NCI-H2107 (cell line): ENCODE measurements at places on chromosomes 3 and 15.
A peak's percentile ranks its signal among the peaks of the same experiment; 100 is the strongest.

DNA sequence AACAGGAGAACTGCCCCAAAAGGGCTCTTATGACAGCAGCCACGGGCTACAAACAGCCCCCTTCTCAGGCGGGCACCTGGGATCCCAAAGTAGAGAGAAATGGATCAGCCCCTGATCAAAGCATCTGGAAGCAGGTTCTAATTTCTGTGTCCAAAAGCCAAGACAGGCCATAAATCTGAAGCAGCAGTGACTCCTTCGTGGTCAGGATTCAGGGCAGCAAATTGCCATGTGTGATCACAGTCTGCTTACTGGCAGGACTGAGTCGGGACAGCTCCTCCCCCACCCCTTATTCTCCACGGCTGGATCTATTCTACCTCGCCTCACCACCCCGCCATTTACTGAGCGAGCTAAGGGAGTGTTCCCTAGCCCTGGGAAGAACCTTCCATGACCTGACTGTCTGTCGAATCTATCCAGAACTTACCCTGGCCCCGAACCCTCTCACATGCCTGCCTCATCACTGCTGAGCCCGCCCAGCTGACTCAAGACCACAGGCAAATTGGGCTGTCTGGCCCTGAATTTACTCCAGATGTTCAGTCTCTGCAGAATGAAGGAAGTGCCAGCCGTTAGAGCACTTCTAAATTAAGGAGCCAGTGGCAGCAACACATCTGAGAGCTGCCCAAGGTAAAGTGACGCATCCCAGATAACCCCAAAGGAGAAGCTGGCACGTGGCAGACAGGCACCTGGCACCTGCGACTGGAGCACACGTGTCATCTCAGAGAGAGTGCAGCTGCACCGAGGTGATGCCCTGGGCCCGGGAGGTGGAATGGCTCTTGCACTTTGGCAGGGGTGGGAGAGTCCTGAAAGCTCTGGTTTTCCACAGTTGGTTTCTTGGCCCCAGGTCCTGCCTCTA, 1.3 kb downstream of the LRRC15 start:
- no peak for DNase-seq

DNA sequence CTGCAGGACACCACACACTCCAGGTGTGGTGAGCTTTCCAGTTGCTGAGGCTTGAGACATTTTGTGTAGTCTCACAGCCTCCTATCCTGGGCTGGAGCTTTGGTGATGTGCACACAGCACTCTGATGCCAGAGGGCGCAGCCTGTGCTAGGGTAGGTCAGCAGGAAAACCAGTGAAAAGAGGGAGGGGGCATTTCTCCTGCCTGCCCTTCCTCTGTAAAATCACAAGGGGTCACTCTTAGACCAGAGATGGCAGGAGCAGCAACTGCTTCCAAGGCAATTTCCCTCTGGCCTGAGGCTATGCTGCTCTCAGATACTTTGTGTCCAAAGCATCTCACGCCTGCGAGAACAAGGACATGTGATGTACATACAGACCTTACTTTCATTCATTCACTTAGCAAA, 16.5 kb upstream of the MUSTN1 start:
- DNase-seq: no peak

DNA sequence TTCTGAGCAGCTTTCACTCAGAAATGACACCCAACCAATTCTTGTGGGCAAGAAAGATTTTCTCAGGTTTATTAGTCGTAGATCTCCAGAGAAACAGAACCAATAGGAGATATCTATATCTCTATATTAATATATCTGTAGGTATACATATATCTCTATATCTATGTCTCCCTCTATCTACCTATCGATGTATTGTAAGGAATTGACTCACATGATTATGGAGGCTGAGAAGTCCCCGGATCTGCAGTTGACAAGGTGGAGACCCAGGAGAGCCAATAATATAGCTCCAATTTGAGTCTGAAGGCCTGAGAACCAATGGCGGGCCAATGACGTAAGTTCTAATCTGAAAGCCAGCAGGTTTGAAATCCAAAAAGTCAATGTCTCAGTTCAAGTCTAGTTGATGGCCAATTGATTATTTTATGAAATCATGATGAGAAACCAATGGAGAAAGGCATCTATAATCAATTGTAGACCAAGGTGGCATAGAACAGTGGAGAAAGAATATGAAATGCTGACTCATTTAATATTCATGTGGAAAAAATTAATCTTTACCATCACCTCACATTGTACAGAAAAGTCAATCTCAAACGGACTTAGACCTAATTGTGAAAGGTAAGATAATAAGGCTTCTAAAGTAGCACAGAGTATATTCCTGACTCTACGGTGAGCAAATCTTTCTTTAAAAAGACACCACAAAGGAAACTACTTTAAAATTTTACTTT, 65.6 kb upstream of the CHRNA7 start:
- DNase-seq: no peak

- DNase-seq: no peak
Measured at GRCh38 chr3:194990454-194991337, 280.3 kb downstream of the XXYLT1 start.

DNA sequence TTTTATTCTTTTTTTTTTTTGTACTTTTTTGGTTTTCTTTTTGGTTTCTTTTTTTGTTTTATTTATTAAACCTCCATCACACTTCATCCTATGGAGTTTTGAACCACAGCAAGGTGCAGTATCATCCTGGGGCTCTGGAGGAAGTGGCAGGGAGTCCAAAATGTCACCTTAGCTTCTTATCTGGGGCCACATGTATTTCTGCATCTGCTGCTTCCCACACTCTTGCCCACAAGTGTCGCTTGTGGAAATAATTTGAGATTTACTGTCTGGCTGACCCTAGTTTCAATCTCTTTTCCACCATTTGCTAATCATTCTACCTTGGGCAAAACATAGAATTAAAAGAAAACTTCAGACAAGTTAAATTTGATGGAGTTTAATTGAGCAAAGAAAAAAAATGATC, 6.4 kb downstream of the OPA1 start:
- DNase-seq: no peak

- no peak for DNase-seq
Measured at GRCh38 chr3:124256156-124256555, 264.2 kb upstream of the ROPN1 start.

- DNase-seq: no peak
Measured at GRCh38 chr3:172099495-172099808, 60.1 kb downstream of the FNDC3B start.

DNA sequence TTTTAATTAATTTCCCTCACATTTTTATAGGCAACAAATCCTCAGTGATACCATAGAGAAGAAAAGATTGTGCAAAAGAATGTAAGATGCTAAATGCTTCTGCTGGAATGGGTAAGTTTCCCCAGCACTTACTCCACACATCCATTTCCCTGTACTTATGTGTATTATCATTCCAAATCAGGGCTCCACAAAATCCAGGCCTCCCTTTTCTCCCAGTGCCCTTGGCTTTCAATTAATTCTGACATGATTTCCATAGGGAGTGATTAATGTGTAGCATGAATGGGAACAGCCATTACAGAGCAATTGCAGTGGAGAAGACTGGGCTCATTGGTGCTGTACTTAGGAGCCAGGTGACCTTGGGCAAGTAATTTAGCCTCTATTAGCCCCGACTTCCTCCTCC, 41.3 kb upstream of the UBE2E1 start:
- no peak for DNase-seq

GRCh38 chr3:62703451-62704167, 171.6 kb downstream of the CADPS start:
- no peak for DNase-seq

- DNase-seq: no peak
Measured at GRCh38 chr15:87556886-87557285, 699.7 kb downstream of the NTRK3 start.

DNA sequence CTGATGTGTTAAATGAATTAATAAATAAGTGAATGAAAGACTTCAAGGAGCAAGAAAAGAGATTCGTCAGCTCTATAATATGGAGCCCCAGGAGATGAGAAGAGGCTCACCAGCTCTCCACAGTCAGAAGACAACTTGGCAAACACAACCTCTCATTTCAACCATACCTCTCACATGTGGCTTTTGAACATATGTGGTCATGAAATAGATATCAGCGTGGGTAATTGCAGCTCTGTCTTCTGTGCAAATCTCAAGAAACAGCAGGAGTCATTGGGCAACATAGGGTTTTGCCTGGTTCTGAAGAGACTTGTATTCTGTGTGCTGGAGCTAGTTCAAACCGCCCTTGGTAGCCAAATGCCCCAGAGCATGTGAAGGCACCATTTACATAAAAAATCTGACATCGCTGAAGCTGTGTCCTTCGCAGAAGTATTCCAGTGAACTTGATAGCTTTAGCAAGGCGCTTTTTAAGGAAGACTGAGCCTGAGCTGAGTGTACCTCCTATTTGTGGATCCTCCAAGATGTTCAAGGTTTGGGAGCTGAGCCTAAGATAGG, 8.4 kb downstream of the CX3CR1 start:
- no peak for DNase-seq

DNA sequence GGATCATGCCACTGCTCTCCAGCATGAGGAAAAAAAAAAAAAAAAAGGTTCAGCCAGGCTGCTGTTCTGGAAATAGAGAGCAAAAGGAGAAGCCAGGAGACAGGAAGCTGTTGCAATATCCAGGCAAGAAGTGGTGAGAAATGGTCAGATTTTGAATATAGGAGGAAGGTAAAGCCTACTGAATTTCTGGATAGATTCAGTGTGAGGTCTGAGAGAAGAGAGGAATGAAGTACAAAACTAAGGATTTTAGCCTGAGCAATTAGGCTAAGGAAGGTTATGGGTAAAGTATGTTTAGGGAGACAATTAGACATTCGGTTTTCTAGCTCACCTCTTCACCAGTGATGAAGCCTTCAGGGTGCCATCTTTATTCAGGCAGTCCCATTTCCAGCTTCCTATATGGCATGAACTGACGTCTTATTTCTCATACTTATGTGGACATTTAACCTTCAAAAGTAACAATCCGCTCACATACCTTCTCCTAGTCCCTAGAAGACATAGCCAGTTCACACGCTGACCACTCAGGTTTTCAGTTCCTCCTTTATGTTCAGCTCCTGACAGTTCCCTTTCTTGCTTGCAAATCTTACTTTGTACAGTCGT, 57.2 kb downstream of the KIF9 start:
- DNase-seq: no peak

- DNase-seq: no peak
Measured at GRCh38 chr3:170079536-170080165, 41.9 kb downstream of the GPR160 start.

GRCh38 chr15:68617001-68617400, 38.2 kb downstream of the CORO2B start:
- no peak for DNase-seq

DNA sequence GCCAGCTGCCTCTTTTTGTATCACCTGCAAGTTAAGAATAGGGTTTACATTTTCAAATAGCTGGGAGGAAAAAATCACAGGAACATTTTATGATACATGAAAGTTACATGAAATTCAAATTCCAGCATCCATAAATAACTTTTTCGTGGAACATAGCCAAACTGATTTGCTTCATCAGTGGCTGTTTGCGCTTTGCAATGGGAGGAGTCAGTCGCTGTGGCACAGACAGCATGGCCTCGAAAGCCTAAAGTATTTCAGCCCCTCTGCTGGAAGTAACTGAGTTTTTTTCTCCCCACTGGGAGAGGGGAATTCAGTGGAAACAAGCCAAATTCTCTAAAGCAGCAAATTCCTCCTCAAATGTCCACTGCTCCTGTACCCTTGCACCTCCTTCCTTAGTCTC, 271.9 kb downstream of the SUCLG2 start:
- DNase-seq: no peak

DNA sequence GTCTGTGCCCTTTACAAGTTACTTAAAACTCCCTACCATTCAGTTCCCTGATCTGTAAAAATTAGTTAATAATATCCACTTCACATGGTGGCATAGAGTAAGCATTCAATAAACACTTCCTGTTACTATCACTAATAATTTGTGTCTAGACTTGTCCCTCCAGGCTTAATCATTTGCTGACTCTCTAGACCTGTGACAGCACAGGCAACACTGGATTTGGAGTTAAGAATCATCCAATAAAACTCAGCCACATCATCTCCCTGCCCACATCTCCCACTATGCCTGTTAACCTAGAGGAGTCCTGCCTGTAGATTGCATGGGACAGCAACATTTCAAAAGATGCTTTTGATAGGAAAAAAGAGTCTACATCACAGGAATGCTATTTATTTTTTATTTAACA, 564.6 kb downstream of the MFSD1 start:
- no peak for DNase-seq

DNA sequence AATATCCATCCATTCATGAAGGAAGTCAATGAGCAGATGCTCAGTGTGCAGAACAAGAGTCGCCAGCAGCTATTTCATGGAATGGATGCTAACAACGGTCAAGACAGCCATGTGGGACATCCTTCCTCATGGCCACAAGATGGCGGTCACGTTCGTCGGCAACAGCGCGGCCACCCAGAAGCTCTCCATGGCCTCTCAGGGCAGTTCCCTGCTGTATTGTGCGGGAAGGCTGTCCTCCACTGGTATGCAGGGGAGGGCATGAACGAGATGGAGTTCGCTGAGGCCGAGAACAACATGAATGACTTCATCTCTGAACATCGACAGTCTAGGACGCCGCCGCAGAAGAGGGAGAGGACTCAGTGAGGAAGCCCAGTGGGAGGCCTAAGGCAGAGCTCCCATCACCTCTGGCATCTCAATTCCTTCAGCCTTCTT, 208.3 kb downstream of the TJP1 start:
- DNase-seq: no peak

DNA sequence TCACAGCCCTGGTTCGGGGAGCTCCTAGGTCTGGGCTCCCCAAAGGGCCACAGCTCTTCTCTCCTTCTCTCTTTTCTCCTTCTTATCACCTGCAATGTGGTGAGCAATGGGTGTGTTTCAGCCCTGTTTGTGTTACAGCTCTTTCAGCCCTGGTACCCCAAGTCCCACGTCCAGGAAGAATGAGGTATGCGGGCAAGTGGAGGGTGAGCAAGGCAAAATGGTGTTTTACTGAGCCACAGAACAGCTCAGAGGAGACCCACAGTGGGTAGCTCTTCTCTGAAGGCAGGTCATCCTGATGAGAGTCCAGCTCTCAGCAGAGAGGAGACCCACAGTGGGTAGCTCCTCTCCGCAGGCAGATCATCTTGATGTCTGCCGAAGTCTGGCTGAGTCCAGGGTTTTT, 86.8 kb downstream of the BFSP2 start:
- no peak for DNase-seq

- DNase-seq: no peak
Measured at GRCh38 chr3:178059119-178059518, 477.1 kb upstream of the KCNMB2 start.

- no peak for DNase-seq
Measured at GRCh38 chr3:39937315-39937714, 127.9 kb downstream of the MYRIP start.

GRCh38 chr3:159884661-159885402, 103.8 kb upstream of the IL12A start:
- DNase-seq: peak; percentile 35

GRCh38 chr3:191220908-191221307, 21.9 kb downstream of the OSTN start:
- DNase-seq: no peak
